ENCODE measurements at places on chromosomes 4 and X.

DNA sequence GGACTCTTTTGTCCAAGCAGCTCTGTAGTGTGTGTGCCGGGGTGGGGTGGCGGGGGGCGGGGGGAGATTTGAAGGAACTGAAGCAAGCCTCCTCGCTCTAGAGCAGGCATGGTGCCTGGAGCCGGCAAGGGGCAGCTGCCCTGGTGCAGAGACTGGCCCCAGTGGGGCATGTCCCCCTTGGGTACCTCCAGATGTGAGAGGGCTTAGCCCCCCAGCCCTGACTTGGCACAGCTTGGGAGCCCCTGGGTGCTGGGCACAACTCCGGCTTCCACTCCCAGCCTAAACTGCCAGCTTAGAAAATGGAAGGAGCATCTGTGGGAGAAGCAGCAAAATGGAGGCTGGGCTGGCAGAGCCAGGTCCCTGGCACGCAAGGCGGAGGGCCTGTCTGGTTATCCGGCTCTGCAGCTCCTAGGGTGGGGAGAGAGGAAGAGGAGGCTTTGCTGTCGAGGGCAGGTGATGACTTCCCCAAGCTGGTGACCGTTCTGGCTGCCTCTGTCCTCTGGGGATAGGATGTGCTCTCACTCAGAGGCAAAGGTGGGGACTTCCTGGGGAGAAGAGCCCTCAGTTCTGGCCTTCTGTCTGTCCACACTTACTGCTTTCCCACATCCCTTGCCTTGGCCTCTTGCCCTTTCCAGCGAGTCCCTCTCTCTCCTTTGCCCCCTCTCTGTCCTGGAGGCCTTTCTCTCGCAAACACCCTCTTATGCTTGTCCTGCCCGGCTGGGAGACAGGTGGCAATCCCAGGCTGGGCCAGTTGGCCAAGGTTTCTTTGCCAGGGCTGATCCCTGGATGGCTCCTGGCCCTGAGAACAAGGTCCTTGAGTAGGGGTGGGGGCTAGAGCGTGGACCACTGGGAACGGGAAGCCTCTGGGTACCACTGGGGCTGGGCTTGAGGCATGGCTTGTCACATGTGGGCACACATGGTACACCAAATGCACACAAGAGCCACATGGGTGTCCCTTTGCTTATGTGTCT is 2.0 kb downstream of the DLG3 start:
- no peak for DNase-seq

DNA sequence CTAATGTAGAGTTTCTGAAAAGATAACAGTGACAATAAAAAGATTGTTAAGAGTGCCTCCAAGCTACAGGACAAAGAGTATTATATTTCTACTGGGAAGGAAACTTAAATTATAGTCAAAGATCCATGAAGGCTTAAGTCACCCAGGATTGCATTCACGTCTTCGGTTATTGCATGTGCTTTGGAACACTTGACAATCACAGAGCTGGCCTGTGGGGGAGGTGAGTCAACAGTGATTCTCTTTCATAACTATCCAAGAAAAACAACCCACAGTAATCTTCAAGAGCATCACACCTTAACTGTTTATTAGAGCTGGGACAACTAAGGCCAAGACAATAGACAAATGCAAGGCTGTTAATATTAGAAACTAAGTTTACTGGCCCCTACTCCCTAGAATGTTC is 40.3 kb downstream of the PDGFC start:
- DNase-seq, result peak; percentile 83

DNA sequence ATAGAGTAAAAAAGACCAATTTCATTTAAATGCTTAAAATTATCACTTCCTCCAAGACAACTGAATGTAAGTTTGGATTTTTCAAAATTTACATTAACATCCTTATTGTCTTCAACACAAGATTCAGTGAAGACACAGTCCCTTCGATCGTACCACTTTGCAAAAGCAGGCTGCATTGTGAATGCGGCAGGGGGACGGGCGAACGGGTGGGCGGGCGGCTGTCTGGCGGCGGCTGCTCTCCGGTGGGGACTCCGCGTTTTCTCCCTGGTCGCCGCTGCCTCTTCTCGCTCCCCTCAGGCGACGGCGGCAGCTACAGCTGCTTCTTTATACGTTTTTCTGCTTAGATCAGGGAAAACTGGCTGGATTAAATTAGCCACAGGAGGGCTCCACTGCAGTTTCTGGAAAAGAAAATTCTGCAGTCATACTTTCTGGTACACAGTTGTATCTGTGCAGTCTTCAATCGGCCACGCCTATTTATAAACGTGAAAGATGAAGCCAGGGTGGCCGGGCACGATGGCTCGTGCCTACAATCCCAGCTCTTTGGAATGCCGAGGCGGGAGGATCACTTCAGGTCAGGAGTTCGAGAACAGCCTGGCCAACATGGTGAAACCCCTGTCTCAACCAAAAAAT is 33.9 kb upstream of the HPF1 start:
- peak; percentile 78 for DNase-seq

GRCh38 chr4:176849076-176849475 is 56.4 kb upstream of the VEGFC start:
- no peak for DNase-seq
